Hematopoietic multipotent progenitor cell treated with erythropoietin and hydrocortisone succinate and interleukin-3 and kit ligand, for 4 days (in vitro differentiated cells): ENCODE measurements at places on chromosomes 2 and 18.

GRCh38 chr2:191885650-191886049, 38.8 kb upstream of the CAVIN2 start:
- no peak for DNase-seq

DNA sequence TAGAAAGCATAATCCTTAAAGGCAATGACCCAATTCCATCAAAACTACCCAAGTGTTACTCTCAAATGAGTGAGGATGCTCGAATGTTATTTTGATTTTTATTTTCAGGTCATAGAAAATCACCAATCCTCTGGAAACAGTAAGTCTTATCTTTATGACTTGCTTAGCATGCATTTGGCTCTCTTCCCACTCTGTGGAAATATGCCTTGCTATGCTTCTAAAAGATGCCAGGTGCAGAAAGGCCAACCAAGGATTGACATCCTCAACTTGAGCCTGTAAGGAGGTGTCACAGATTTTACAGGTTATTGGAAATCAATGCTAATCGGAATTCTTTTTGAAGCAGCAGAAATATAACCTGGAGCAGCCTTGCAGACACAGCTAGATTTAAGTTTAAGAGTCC, 543.9 kb upstream of the LINC00305 start:
- no peak for DNase-seq

DNA sequence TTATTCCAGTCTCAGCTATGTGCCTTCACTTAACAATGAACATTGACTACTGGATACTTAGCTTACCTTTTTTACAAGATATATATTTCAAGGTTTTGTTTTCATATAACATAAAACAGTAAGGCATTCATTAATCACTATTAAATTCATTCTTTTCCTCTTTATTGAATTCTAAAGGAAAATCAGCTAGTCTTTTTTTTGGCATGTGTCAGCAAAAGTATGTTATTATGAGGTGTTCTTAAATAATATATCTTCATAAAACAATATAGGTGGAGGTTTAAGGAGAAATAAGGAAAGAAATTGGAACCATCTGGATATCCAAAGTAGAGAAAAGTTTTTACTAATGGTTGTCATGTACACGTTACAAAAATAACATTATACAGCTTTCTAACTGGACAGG, 472.6 kb downstream of the ARHGAP15 start:
- DNase-seq, result no peak

GRCh38 chr18:37598396-37598795, 32.8 kb upstream of the CELF4 start:
- no peak for DNase-seq

DNA sequence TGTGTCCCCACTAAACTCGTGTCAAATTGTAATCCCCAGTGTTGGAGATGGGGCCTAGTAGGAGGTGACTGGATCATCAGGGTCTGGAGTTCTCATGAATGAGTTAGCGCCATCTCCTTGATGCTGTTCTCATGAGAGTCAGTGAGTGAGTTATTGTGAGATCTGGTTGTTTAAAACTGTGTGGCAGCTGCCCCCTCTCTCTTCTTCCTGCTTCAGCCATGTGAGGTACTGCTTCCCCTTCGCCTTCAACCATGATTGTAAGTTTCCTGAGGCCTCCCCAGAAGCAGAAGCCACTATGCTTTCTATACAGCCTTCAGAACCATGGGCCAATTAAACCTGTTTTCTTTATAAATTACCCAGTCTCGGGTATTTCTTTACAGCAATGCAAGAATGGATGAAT, 50.4 kb downstream of the AP1S3 start:
- no peak for DNase-seq

DNA sequence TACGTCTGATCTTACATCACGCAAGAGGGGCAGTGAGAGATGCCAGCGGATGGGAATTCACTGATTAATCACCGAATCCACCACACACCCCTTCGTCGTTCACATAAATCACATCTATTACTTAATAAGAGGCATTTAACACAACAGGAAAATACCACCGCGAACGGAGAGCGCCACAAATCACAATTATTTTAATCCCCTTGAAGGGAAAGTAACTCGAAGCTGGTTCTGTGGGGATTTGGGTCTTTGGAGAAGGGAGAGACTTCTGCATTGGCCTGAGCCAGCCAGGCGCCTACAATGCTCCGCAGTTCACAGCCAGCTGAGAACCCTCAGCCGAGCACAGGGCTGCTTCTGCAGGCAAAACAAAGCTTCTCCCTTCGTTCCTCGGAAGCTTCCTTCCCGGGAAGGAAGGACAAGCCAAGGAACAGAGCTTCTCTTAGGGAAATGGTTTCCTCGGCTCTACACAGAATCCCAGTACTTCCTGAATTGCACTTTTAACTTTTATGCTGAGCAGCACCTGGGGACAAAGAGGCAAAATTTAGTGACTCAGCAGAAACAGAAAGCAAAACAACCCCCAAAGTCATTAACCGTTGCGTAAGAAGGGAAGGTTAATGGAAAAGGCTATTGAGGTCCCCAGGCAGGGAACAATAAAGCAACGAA, at the start of gene LRP1B:
TSS of gene LRP1B (minus strand) at position 7 of the 660 bp plus-strand sequence. CDS start 287 bp downstream, outside the sequence.
- DNase-seq, result peak; percentile 31

- no peak for DNase-seq
Measured at GRCh38 chr2:154707994-154708575, 9.6 kb downstream of the KCNJ3 start.

DNA sequence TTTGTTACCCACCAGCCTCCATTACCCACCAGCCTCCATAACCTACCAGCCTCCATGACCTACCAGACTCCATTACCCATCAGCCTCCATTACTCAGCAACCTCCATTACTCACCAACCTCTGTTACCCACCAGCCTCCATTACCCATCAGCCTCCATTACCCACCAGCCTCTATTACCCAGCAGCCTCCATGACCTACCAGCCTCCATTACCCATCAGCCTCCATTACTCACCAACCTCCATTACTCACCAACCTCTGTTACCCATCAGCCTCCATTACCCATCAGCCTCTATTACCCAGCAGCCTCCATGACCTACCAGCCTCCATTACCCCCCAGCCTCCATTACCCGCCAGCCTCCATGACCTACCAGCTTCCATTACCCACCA, 133.3 kb upstream of the HS6ST1 start:
- no peak for DNase-seq

GRCh38 chr18:8747440-8747937, 42.1 kb downstream of the MTCL1 start:
- no peak for DNase-seq

DNA sequence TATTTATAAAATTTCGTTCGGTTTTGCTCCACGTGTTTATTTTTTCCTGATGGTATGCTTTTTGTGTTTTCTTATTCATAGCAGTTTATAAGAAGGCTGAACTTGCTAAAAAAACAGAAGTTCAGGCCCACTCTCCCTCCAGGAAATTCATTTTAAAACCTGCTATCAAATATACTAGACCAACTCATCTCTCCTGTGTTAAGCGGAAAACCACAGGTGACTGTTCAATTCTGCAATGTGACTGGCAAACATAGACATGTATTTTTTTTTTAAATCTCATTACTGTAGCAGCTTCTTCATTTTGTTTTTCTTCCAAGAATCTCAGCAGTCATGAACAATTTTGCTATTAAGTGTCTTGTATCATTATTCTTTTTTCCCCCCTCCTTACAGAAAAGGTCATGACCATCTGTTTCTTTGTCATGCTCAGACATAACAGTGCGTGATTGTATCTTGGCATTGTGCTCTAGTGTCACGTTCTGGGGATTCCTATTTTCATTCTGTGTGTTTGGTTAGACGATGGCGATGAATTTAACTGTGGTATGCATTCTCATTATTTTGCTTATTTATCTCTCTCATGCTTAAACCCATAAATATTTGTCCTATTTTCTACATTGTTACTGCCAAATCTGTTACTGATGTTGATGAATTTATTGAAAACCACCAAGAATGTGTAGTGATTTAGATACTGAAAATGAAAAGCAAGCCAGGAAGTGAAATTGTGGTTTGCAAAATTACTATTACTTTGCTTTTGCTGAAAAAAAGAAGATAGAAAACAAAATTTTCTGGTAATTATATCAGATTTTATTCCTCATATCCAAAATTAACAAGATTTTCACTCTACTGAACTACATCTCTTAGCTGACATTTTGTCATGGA, 74.6 kb upstream of the UNC80 start:
- DNase-seq, result no peak
